ENCODE measurements at places on chromosomes 2 and 18.

GRCh38 chr2:170533156-170533555 lies 182.0 kb upstream of the SP5 start:
- H3K36me3 ChIP-seq = no peaks in the 10 kb centered on the region
- no peak overlapping the region for H3K4me3 ChIP-seq
- peaks cover 4% of the 10 kb centered on the region for H3K27me3 ChIP-seq
- DNase-seq = no peak

DNA sequence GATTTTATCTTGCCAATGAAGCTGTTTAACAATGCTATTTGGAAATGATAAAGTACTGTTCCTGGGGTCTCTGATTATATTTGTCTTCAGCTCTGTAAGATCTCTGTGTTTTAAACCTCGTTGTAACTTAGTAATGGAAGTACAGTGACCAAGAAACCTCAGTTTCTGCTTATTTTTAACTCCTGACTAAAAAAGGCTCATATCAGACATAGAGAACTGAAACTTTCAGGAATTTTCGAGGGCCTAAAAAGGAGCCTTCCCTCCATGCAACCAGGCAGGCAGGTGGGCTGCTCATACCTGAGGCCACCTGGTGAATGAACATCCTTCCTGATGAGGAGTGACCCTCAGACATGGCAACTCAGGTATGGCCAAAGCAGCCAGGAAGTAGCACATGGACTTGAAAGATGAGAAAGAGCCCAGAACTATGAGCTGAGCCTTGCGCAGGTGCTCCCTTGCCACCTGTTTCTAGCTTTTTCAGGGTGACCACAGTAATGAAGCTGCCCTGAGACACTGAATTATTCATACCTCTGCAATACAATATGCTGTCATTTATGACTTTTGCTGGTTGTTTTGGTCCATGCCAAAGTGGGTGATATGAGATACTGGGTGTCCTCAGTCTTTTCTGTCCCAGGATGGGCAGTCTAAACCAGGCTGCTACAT lies 23.9 kb downstream of the MYO3B start:
- H3K4me1 ChIP-seq = no peaks in the 10 kb centered on the region
- no peak overlapping the region for H3K4me3 ChIP-seq
- no peak for DNase-seq
- H3K27ac ChIP-seq = no peak overlapping the region

DNA sequence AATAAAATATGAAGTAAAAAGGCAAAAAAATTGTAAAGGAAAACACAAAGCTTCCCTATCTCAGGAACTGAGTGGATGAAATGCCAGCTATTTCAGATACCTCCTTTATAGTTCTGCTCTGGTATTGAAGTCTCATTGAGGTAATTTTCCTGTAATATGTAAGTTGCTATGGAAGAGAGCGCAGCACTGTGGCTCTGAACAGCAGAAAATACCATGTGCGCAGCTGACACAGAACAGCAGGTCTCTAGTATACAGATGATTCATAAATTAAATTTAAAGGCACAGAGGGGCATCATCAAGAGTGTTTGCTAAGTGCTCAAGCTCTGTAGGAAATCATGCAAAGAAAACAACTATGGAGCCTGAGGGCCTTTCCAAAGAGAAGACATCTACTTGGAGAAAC lies 315.3 kb upstream of the CDH7 start:
- DNase-seq = no peak
- H3K4me1 ChIP-seq = no peaks in the 10 kb centered on the region
- H3K27ac ChIP-seq = no peak overlapping the region

- no peaks in the 10 kb centered on the region for H3K36me3 ChIP-seq
- H3K4me3 ChIP-seq = no peak overlapping the region
- no peaks in the 10 kb centered on the region for H3K4me1 ChIP-seq
- peaks cover 5% of the 10 kb centered on the region for H3K27me3 ChIP-seq
These were observed 102.6 kb upstream of the NDUFV2 start for GRCh38 chr18:8999872-9000271.

DNA sequence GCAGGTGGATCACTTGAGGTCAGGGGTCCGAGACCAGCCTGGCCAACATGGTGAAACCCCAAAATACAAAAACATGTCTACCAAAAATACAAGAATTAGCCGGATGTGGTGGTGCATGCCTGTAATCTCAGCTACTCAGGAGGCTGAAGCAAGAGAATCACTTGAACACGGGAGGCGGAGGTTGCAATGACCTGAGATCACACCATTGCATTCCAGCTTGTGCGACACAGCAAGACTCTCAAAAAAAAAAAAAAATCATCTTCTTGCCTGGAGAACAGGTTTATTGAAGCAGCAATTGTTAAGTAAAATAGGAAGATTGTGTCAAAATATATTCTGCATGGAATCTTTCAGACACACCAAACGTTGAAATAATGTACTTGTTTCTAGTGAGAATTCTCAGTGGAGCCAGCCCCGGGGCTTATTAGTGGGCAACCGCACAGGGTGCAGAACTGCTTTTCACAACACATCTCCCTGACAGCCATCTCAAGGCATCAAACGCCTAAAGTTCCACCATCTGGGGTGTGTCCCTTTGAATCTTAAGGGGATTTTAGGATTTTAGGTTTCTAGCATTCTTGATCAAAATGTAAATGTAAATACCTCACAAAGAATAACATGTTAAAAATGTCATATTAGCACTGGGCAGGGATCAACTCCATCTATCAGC lies 28.6 kb upstream of the PPP4R1 start:
- peaks cover 3% of the 10 kb centered on the region for H3K27me3 ChIP-seq
- no peaks in the 10 kb centered on the region for H3K36me3 ChIP-seq
- H3K27ac ChIP-seq = no peak overlapping the region
